ENCODE measurements at places on chromosomes 6 and 20.

GRCh38 chr6:123616942-123617341 lies 19.8 kb downstream of the TRDN start:
- DNase-seq: no peak

DNA sequence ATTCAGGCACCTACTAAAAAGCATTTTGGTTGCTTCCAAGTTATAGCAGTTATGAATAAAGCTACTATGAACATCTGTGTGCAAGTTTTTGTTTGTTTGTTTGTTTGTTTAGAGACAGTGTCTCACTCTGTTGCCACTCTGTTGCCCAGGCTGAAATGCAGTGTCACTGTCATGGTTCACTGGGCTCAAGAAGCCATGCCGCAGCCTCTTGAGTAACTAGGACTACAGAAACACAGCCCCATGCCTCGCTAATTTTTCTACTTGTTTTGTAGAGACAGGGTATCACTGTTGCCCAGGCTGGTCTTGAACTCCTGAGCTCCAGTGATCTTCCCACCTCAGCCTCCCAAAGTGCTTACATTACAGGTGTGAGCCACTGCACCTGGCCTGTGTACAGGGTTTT lies 795.9 kb downstream of the EPHA7 start:
- peak; percentile 14 for DNase-seq

GRCh38 chr20:59448851-59449444 lies 148.5 kb downstream of the EDN3 start:
- no peak for DNase-seq

DNA sequence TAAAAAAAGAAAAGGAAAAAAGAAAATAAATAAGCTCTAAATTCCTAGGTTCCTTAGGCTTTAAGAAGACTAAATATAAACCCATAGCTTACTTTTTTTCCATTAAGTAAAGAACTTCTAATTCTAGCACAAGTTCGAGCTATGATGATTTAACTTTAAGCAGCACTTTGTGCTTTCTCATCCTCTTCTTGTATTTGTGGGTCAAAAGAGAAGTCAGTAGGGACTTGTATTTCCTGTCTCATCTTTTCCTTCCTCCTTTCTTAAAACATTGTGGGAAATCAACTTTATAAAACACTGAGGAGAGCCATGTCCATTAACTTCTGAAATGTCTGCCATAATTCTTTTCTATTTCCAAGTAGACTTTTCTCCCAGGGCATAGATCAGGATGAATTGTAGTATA lies 637.7 kb upstream of the CITED2 start:
- no peak for DNase-seq

GRCh38 chr20:19429538-19429937 lies 217.1 kb downstream of the SLC24A3 start:
- no peak for DNase-seq

All from BE2C (cell line).